HT1080 (cell line): ENCODE measurements at places on chromosomes 12 and 14. TPM values are rescaled to one million over a fixed set of nuclear protein-coding genes. Genes with fewer than 3 reads are reported as not detected.

DNA sequence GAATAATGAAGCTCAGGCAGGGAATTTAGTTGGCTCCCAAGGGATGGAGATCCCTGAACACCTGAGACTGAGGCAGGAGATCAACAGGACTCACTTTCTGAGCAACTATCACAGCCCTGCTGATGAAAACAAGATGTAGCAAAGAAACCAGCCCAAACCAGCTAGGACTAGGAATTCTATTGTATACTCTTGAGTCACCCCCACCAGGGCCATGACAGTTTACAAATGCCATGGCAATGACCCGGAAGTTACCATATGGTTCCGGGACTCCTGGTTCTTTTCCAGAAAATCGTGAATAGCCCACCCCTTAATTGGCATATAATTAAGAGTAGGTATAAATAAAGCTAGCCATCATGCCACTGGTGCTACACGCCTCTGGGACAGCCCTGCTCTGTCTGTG is 46.0 kb upstream of the OASL start:
- DNase-seq = no peak

DNA sequence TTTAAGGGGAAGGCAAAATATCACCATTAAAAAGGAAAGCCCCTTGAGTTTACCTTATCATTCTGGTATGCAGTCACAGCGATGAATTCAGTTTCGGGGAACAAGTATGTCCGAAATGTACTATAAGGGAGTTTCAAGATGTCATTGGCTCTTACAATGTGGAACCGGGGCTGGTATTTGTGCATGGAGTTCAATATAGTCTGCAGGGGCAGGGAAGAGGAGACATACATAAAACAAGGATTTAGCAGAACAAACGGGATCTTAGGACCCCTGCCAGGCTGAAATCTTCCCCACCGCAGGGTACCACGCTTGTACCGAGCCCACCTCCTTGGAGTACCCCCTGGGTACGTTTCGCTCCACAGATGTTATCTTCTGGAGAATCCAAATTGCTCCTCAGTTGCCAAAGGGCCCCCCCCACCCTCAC is 4.5 kb downstream of the TBX3 start:
- no peak for DNase-seq

Gene ARHGAP9
- 2.2 and 3.3 TPM in 2 replicates for total RNA-seq

GRCh38 chr12:122643207-122643805 is 59.9 kb downstream of the HCAR2 start:
- DNase-seq = no peak

DNA sequence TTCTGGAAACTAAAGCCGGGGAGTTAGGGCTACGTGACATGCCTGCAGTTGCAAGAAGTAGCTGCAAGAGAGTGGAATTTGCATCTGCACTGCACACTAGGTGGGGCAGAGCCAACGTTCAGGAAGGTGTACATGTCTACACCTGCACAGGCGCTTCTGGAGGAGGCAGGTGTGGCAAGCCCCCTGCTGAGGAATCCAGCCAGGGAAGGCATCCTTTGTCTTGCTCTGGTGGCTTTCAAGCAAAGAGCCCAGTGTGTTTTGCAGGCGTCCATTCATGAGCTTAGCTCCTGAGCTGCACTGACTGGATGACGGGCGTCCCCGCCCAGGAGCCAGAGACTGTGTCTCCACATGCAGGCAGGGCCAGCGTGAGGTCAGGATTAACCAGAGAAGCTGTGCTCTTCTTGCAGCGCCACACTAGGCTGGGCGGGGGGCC is 116.3 kb downstream of the ZFP36L1 start:
- no peak for DNase-seq

DNA sequence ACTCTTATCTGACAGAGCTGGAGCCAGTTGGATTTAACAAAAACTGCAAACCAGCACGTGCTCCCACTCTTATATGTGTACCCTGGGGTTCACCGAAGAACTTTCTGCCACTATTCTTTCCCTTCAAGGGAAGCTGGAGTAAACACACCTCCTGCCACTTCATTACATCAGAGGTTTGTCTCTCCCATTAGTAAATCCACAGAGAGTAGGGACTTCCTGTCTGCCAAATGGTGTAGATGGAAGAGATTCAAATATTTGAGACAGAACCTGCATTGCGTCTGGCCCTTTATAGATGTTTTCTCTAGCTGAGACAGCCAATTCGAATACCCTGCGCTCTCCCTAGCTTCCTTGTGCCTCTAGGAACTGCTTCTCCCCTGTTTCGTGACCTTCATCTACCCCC is 29.1 kb upstream of the AEBP2 start:
- DNase-seq = no peak

- DNase-seq = no peak
Observed at GRCh38 chr12:118274066-118274465, 98.6 kb downstream of the TAOK3 start.

GRCh38 chr12:43282106-43282505 is 269.9 kb downstream of the ADAMTS20 start:
- no peak for DNase-seq

GRCh38 chr12:109654357-109654756 is 59.3 kb upstream of the FAM222A start:
- DNase-seq = no peak

Gene MYO1H
- not detected in 2 replicates for total RNA-seq

- DNase-seq = no peak
Observed at GRCh38 chr14:38208618-38209562, 1.2 kb downstream of the SSTR1 start.

Gene KRT75
- not detected in 2 replicates for total RNA-seq

- DNase-seq = no peak
Observed at GRCh38 chr12:5503774-5504173, 71.9 kb downstream of the NTF3 start.

DNA sequence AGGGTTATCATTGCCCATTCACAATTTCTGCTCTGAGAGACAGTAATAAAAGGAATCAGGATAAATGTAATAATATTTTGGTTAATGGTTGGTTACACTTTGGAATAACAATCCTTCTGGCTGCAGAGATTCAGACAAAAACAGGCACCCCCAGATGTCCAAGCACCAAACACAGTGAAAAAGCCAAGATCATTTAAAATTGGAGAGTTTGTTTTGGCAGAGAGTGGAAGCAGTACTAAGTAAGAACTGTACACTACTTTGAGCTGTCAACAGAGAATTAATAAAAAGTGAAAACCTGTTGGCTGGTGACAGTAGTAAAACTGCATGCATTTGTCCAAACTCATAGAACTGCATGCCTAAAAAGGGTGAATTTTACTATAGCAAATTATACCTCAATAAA is 15.6 kb upstream of the IL22 start:
- no peak for DNase-seq
